ENCODE measurements at places on chromosomes 4 and X.

GRCh38 chrX:153029875-153030274 lies 26.4 kb upstream of the PNMA3 start:
- DNase-seq = peak; percentile 23

GRCh38 chrX:110123331-110123782 lies 120.4 kb downstream of the TMEM164 start:
- DNase-seq = no peak

DNA sequence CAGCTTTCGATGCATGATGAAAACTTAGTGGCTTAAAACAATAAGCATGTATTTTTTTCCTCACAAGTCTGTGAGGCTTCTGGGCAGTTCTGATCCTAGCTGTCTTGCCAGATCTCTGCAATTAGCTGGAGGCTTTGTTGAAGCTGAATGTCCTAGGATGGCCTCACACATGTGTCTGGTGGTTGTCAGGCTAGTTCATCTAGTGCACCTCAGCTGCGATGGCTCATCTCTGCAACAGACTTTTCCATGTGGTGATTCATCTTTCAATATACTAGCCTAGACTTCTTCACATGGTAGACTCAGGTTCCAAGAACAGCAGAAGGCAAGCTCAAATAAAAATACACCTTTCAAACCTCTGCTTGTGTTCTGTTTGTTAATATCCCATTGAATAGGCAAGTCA lies 66.5 kb upstream of the IL1RAPL1 start:
- no peak for DNase-seq

GRCh38 chr4:20122198-20122988 lies 129.3 kb upstream of the SLIT2 start:
- DNase-seq = no peak

DNA sequence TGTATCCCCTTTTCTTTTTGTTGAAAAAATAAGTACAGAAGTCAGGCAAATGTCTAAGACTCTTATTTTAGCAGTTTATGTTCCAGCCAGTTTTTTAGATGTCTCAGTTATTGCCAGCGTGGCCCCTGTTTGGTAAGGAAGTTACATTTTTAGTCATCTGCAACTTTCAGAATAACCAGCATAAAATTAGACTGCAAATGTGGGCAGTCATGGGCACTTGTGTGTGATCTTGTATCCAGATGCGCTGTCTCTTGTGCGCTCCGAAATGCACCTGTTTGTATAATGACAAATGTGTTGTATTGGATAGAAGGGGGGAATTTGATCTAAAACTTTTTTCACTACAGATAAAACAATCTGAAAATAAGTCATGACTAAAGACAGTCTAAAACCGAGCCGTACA lies 44.3 kb upstream of the CLCN4 start:
- DNase-seq = no peak

DNA sequence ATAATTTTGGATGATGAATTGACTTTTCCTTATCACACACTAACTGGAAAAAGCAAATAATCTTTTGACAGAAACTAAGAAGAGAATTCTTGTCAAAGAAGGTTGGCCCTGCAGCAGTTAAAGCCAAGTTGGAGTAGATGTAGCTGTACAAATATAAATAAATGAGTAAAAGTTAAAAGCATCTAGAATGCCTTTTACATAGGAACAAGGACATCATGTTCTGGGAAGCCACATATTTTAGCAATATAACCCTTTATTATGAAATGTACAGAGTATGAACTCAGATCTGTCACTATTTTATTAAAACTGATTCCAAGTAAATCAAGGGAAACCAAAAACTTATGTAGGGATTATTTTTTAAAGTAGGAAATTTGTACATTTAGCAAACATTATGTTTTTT lies 269.4 kb upstream of the FAT4 start:
- DNase-seq = no peak

DNA sequence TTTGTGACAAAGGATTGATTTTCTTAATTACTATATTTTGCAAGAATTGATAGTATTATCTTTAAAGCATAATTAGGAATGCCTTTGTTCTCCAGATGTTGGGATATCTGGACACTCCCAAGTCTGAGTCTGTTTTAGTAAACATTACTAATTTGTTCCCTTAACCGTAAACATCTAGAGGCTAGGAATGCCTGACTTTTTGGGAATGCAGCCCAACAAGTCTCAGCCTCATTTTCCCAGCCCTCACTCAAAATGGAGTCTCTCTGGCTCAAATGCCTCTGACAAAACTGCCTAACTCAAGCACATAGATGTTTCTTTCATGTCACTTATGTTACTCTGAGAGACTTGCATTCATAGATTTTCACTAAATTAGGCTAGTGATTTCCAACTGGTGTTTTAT lies 297.0 kb upstream of the CLNK start:
- no peak for DNase-seq

- DNase-seq = no peak
Observed at GRCh38 chrX:46554942-46555341, 9.7 kb upstream of the ZNF674 start.

DNA sequence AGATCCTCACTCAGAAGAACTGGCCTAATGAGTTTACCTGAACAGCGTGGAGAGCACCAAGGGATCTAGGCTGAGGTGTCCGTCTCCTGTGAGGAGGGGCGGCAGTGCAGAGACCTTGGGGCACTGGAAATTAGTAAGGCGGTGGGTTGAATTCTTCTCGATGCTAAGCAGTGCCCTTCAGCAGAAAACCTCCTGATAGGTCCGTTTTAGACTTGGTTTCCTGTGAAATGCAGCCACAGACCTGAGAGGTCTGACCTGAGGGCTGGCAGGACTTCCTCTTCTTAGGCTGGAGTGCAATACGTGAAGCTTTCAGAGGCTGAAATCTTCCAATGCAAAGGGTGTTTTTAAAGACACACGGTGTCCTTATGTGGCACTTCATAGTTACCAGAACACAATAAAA lies at the start of gene CLNK:
Gene CLNK (minus strand): TSS at position 138 of the 400 bp plus-strand sequence. CDS start 16,899 bp downstream, outside the sequence.
- DNase-seq = no peak

DNA sequence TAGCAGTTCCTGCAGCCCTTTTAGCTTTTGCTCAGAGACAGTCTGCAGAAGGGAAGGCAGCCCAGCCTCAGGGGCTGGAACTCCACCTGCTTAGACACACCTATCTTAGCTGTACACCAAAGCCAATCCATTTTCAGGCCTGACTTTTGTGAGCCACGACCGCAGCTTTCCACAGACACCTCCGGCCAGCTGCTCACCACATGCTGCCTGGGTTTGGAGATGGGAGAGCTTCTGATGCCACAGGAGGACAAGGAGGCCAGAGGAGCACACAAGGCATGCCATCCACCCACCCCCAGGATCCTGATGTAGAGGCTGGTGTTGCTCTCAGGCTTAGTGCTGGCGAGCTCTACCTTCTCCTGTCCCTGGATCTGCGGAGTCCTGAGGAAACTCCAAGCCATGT lies 141.8 kb upstream of the NALF2 start:
- no peak for DNase-seq

- peak; percentile 16 for DNase-seq
Observed at GRCh38 chrX:43474321-43474720, 181.8 kb upstream of the MAOA start.

- no peak for DNase-seq
Observed at GRCh38 chrX:67613366-67613765, 69.5 kb downstream of the AR start.

DNA sequence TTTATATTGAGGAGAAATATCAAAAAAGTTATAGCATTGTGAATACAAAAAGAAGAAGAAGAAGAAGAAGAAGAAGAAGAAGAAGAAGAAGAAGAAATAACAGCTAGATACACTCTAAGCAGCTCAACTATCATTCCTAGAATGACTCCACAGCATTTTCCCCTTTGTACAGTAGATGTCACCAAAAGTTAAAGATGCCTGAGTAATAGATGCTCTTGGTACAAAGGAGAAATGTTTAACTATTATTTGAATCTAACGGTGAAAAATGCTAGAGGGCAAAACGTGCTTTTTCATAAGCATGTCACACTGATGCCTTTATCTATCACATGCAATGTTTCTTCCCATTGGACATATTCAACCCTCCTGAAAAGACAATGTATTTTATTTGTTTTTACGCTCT lies 178.4 kb upstream of the GPRIN3 start:
- DNase-seq = no peak

DNA sequence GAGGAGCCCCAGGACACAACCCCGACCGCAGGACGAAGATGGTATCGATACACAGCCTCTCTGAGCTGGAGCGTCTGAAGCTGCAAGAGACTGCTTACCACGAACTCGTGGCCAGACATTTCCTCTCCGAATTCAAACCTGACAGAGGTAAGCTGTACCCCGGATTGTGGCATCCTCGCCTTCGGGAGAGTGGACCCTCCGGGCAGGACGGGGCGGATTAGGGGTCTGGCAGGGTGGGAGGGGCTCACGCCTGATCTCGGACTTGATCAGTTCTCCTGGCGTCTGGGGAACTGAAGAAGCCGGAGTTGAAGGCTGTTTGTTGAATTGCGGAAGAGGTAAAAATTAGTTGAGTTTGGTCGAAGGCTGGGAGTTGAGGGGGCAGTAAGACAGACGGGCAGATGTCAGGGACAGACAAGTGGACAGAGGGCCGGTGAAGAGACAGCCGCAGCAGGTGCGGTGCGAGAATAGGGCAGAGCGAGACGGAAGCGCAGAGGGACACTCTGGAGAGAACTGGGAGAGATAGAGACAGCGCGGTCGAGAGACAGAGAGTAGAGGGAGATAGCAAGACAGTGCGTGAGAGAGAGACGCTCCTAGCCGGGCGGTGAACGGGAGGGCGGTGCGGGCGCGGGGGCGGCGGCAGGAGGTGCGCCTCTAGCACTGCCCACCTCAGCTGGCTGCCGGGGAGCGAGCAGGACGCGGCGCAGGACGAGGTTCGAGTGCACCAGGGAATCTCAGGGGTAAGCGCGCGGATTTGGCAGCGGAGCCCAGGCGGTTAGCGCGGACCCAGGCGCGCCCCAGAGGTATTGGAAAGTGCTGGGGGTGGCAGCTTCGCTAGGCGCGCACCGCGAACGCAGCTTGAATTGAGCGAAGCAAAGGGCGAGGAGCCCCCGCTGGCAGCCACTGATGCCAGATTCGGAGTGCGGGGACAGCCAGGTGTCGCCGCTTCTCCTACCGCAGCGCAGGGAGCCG lies 23.9 kb downstream of the ARHGAP36 start:
- DNase-seq = peak; percentile 81

GRCh38 chrX:132090403-132091159 lies 37.2 kb downstream of the FRMD7 start:
- no peak for DNase-seq

DNA sequence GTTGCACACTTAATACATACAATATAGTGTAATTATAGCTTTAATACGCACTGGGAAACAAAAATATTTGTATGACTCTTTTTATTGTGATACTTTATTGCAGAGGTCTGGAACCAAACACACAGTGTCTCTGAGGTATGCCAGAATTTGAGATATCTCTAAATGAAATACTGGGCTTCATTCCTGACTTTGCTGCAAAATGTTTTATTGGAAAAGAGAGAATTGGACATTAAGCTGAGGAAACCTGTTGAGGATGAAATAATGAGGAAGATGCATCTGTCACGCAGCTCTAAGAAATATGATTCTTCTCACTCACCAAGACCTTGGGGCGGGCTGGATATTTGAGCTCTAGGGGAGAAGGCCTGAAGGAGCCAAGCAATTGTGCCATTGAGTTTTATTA lies 242.1 kb downstream of the CPE start:
- no peak for DNase-seq
